Coronary artery (tissue), 2 donors: ENCODE measurements at places on chromosomes 4 and X.

DNA sequence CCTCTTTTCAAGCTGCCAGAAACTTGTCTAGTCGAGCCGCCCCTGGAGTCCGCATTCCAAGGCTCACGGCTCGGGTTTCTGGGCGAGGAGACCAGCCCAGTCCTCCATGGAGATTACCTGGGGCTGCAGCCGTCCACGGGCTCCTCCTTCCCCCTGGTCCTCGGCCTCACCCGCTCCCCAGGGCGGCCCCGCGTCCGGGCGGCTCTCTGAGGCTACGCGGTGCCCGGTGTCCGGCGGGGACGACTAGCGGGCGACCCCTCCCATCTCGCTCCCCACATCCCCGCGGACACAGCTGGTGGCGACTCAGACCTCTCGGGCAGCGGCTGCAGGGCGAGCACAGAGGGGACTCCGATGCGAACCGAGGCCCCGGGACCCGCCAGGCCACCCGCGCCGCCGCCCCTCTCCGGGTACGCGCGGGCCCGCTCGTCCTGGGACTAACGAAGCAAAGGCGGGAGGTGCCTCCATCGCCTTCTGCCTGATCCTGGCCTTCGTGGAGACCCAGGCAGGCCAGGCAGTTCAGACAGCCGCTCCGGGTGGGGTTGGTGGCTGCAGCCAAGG is 159.4 kb downstream of the TRAM1L1 start:
- DNase-seq: no peak

DNA sequence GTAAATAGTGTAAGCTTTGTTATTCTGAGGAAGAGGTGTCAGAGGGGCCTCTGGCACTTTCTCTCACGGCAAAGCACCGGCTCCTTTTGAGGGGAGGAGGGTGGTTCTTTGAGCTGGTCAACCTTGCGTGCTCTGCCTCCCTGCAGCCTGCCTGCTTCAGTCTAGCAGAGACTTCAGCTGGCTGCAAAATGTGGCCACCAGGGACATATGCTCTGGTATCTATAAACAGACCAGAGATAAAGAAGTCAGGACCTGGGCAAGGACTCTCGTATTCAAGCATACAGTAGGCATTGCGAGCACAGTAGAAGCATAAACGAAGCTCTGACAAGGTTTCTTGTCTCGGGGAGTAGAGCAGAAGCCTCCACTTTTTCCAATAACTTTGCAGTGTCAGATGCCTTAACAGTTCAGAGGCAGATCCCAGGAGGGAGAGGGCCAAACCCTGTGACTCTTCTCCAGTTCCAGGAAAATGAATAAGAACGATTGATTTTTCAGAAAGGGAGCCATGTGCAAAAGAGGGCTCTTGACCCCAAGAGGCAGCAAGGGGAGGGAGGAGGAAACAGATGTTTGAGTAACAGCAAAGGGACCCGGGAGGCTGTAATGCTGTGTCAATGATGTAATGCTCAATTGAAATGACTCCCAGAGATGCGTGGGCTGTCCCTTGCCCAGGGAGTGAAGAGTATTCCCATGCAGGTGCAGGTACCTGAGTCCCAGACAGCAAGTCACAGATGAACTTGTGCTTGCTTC is 57.9 kb upstream of the TEX13D start:
- DNase-seq: no peak

DNA sequence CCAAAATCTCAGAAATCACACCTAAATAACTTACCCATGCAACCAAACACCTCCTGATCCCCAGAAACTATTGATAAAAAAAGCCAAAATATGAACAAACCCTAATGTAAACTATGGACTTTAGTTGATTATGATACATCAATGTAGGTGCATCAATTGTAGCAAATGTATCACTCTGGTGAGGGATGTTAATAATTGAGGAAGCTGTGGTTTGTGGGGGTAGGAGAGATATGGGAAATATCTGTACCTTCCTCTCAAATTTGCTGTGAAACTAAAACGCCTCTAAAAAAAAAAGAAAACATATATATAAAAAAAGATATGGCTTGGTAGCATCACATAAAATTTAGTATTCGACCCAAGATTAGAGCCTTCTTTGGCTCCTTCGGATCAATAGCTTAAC is 144.3 kb upstream of the CPEB2 start:
- no peak for DNase-seq

- DNase-seq: no peak
Observed at GRCh38 chrX:39212456-39212855, 411.2 kb downstream of the MID1IP1 start.

DNA sequence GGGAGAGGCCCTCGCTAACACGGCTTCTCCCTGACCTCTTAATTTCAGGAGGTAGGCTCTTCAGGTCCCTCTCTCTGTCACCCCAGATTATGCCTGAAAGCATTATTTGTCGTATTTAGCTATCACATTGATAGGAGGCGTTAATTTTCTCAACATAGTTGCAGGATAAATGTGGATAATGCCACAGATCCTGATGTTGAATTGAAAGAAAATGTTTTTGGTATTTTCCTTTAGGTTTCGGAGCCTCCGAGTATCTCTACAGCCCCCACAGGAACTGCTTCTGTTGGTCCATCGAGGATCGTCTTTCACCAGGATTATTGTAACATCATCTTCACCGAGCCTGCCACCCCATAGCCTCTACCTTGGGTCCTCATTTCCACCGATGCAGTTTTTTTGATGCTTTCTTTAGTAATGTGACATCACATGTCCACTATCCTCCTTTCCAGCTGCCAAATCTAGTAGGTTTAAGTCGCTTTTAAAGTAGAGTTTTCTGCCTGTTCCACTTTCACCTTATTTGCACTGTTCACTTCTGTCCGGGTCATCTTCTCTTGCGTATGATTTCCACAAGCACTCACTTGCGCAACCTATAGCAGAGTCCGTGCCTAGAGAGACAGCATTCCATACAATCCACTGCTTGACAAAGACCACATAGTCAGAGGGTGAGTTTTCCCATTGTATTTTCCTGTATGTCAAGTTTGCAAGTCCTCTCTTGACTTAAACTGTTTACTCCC is 665 bp downstream of the TIGD2 start:
- DNase-seq: no peak

- DNase-seq: no peak
Observed at GRCh38 chr4:185247151-185247550, 37.8 kb downstream of the SNX25 start.

GRCh38 chrX:131577999-131578734 is 34.3 kb downstream of the OR13H1 start:
- no peak for DNase-seq

DNA sequence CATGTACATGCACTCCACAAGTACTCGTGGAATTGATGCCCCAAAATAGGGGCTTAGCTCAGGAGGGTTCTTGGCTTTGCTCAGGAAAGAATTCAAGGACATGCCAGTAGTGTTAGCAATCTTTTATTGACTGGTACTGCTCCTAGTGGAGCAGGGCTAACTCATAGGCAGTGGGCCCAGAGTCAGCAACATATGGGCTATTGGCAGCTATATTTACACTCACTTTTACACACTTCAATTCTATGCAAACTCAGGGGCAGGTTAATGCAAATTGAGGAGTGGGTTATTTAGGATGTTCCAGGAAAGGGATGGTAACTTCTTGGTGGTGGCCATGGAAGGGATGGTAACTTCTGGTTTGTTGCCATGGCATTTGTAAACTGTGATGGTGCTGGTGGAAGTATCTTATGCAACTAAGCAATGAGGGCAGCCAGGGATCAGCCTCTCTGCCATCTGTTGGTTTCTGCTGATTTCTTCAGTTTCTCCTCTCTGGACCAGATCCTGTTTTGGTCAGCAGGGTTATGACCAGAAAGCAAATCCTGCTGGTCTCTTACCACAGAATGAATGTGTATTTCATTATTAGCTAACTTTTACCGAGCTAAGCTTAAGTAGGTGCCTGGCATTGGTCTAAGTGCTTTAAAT is 69.2 kb upstream of the FAT1 start:
- DNase-seq: no peak

GRCh38 chr4:90069151-90069550 is 58.0 kb upstream of the CCSER1 start:
- no peak for DNase-seq

- no peak for DNase-seq
Observed at GRCh38 chr4:33427676-33428075, 2707.5 kb downstream of the PCDH7 start.

DNA sequence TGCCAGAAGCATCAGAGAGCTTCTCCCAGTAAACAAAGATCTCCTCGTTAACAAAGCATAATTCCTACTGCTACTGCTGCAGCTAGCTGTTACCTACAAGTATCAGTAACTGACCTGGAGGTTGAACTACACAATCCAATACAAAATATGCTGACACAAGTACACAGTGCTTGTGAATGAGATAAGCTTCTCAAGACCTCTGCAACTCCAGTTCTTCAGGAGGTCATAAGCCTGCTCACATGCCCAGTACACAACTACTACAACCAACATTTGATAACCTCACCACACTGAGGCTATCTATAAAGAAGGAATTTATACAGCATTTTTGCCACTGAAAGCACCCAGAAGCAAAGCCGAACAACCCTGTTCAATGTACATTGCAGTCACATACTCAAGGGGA is 66.7 kb upstream of the SMARCAD1 start:
- DNase-seq: no peak

DNA sequence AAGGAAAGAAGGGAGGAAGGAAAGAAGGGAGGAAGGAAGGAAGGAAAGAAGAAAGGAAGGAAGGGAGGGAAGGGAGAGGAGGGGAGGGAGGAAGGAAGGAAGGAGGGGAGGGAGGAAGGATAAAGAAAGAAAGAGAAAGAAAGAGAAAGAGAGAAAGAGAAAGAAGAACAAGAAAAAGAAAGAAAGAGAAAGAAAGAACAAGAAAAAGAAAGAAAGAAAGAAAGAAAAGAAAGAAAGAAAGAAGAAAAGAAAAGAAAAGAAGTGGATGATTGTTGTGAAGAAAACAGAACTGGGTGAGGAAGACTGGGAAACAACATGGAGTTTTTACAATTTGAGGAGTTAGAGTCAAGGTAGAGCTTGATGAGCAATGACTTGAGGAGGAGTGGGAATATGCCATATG is 78.0 kb downstream of the EIF4E start:
- no peak for DNase-seq

DNA sequence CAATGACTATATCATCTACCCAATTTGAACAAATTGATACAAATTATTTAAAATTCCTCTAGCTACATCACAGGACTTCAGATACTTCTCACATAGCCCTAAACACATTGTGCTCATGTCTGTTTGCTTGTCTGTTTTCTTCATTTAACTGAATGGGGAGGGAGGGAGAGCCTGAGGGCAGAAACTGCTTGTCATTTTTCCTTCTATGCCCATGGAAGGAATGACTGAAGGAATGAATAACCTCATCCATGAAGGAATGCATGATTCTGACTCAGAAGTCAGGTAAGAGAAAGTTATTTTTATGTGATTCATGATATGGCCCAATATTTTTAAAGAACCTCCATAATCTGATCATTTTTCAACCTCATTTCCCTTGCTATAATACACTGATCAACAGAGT is 418.0 kb upstream of the PITX2 start:
- DNase-seq: no peak

GRCh38 chrX:63387411-63387810 is 36.3 kb upstream of the SPIN4 start:
- no peak for DNase-seq

DNA sequence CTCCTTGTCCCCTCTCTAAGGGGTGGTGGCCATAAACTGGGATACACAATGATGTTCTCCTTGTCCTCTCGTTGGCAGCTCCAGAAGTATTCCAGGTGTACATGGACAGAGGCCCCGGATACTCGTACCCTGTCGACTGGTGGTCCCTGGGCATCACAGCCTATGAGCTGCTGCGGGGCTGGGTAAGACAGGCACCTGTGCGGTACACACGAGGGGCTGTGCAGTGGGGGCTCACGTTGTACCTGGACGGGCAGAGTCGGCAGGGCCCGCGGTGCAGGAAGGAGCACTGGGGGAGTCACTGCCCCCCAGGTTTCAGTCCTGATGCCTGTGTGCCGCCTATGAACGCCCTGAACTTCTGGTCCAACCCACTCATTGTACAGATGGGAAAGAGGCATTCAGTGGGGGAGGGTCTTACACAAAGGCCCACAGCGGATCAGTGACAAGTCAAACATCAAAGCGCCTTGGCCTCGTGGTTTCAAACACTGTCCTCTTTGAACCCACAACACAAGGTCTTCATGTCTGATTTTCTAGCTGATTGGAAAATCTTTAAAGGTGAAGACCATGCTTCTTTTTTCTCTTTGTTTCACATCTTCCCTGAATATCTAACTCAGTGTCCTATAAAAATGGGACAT is 261.6 kb downstream of the EVC2 start:
- DNase-seq: peak; percentile 41

DNA sequence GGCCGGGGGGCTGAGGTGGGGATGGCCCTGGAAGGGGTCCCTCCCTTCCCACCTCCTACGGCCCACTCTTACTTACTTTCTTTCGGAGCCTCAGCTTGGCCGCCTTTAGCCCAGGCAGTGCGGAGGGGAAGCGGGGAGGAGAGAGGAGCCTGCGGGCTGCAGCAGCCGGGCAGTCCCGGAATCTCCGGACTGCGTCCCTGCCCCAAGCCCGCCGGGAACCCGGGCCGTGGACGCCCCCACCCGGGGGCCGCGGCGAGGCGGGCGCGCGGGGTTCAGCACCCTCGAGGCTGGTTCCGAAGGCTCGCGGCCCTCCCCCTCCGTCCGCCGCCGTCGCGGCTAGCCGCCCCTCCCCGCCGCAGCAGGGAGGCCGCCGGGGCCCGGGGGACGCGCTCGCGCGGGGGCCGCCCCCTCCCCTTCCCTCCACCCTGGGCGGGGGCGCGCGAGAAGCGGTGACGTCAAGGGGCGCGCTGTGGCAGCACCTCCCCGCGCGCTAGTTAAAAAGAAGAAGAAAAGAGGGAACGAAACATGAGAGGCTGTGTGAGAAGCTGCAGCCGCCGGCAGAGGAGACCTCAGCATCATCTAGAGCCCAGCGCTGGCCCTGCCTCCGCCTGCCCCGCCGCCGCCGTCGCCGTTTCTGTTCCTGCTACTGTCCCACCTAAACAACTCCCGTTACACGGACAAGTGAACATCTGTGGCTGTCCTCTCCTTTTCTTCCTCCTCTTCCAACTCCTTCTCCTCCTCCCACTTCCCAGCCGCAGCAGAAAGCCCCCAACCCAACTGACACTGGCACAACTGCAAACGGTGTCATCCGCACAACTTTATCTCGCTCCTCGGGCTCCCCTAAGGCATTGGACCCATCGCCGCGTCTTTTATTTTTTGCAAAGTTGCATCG is at the start of gene HHIP:
HHIP (plus strand) TSS at position 526 of the 892 bp plus-strand sequence. CDS start 520 bp downstream, outside the sequence.
- no peak for DNase-seq

DNA sequence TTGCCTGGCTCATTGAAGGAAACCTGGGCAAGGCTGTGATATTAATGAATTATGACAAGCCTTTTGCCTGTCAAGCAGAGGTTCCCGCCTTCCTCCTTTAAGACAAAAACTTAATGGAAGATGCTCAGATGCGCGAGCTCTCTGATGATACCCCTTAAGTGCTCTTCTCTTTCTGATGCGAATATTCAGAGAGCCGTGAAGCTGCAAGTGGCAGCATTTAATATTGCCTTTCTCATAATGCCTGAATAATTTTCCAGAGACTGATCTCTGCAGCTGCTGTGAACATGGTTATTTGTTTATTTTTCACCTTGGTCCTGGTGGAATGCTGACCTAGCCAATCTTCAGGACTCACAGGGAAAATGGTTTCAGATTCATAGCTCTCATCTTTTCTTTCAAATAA is 251.8 kb downstream of the TENM3 start:
- no peak for DNase-seq
